ENCODE measurements at places on chromosomes 5 and 9.

DNA sequence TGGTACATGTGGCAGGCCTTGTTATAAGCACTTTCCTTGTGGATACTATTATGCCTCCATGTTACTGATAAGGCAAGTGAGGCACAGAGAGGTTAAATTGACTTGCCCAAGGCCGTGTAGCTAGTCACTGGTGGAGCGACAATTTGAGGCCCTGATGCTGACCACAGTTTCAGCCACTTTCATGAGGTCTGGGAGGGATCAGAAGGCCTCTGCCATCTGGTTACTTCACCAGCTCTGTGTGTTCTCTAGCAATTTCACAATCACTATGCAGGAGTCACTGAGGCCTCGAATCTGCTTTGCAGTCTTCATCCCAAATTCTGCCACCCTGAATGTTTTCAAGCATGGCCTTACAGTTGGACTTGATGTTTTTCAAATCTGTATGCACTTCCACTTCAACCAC lies 9.1 kb downstream of the LRRC70 start:
- no peak for DNase-seq

GRCh38 chr5:130743092-130743491 lies 422.0 kb downstream of the HINT1 start:
- DNase-seq, result no peak

DNA sequence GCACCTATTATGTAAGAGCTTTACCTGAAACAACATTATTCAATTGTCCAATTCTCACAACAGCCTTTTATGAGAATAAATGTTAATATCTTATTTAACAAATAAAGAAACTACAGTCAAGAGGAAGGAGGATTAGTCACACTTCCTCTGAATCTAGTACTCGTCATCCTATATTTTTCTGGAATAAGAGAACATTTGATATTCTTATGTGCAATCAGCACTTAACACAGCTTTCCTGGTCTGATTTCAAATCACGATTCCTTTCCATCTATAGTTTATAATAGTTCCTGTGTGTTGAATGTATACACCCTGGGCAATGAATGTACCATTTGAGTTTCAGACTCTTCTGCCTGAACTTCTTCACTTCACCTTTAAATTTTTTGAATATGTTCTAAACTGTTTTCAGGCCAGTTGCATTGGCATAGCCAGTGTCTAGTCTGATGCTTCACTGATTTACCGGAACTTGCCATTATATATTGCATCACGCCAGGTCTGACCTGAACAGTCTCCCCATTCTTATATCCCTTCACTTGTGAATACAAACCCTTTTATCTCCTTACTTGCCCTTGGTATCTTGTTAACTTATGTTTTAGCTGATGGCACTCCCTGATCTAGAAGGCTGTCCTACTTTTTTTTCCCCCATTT lies 698.3 kb downstream of the MAT2B start:
- DNase-seq, result no peak

DNA sequence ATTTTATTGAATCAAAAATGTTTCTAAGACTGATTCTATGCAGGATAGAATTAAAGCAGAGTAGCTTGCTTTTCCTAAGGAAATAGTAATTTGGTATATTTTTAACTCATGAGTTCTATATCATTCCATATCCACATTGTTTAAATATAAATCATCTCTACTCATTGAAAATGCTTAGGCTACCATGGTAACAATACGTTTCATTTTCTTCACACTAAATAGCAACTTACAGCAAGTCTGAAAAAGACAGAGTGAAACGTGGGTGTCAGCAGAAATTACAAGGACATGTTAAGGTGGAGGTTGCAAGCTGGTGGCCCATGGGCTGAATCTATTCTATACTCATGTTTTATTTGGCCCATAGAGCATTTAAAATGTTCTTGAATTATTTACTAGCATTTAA lies 487.9 kb downstream of the ARHGEF28 start:
- DNase-seq, result no peak

DNA sequence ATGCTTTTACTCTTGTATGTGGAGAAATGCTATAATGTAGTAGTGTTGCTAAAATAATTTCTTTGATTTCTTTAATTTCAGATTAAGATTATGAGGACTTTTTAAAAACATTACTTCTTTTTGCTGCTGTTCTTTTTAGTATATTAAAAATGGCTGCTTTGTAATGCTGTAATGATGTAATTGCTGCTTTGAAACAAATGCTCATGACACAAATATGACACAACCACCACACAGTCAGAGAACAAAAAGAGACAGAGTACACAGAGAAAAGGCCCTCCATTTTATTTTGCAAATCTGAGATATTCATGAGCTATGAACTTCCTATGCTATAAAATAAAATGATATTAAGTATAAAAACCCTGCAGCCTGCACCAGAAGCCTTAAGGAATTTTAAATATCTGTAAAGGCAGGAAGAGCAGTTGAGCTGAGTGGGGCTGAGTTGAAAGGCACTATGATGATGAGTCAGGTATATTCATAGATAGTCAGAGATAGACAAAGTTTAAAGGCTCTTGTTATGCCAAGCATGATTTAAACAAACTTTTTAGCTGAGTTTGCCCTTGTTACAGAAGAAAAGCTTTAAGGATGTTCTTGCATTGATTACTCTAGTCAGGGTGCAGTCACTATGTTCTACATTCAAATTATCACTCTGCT lies 5.1 kb upstream of the POU5F2 start:
- no peak for DNase-seq

DNA sequence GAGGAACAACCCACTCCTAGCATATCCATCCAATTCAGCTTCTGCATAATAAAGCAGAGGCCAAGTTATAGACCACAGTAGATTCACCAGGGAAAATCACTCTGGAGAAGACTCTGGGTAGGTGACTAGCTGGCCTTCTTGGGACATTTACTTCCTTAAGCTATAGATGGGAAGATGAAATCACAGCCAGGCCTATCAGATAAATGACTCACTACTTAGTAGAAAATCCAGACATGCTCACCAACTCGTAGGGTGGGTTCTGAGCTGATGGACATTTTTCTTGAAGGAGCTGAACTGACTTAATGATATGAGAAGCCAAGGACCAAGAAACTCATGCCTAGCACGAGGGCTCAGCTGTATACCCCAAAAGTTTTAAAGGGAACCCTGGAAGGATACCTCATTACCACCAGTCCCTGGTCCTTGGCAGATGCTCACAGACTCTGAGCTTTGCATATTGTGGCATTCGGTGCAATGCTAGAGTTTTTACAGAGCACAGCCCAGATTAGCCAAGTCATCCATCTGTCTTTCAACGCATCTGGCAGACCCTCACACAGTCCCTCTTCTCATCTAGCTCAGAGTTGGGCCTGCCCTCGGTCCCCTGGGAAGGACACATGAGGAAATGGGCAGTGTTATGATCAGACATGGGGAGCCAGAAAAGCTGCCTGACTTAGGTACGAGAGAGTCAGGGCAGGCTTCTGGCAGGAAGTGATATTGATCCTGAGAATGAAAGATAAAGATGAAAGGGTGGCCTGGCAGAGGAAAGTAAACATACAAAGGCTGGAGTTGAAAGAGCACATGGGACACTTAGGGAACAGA lies 15.0 kb downstream of the ACSL6 start:
- no peak for DNase-seq

DNA sequence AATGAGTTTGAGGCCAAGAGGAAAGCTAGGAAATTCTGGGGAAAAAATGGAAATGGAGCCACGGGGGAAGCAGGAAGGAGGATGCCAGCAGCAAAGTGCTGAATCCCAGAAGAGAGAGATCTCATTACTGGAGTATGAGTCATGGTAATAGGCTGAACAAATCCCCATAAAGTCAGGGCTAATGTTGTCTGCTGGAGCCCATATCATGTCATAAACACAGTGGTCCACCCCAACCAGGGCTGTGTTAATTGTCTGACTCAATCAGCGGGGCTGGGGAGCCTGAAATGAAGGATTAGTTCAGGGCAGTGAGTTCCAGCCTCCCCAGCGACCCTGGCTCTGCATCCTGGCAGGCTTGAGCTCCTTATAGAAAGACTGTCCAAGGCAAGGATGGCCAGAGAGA lies 68.8 kb downstream of the TLR4 start:
- DNase-seq, result no peak

DNA sequence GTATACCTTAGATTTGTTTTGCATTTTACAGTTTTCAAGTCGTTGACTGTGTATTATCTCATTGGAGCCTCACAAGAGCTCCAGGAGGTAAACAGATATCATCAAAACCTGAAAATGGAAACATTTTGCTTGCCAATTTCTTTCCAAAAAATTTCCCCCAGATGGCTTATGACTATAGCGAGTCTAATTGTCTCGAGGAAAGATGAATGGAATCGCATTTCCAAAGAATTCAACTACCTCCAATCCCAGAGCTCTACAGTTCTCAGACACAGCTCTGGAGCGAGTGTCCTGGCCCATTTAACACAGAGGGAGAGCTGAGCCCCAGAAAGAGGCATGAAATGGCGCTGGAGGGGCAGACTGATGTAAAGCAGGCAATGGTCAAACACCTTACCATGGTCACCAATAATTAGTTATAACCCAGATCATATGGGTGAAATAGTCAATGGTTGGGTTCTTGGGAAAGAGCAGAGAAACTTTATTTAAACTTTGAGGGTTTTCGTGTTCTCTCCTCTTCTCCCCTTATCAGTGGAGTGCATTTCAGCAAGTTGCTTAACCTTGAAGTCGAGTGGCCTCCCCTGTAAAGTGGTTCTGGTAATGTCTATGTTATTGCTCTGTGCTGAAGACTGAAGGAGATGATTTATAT lies 168.2 kb downstream of the ZDHHC21 start:
- DNase-seq, result no peak

DNA sequence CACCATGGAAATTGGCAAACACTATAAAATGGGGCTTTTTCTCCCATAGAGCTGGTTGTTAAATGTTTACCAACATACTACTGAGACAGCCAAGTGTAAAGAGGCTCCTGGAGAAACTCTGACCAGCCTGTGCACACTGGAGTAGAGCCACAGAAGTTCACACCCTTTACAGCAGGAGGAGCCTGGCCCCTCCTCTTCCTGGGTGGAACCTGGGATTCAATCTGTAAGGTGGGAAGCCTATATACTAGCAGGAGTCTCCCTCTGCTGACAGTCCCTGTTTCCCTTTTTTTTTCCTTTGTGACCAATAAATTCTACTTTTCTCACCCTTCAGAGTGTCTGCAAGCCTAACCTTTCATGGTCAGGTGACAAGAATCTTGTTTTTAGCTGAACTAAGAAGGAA lies 10.4 kb upstream of the SLC30A5 start:
- DNase-seq, result no peak

DNA sequence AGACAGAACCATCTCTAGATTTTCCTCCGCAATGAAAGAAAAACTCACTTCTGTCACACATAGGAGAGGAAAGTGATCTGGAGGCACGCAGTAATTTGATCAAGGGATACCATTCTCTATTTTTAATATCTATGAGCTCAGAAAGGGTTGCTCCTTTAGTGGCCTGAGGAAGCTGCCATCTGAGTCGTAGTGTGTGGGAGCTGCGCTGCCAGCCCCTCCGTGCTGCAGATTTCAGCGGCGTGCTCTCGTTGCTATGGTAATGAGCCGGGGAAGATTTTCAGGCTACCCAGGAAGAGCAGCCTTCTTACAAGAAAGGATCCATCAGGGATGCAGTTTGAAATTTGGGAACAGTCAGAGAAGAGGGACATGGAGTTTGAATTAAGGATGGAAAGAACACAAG lies 17.1 kb upstream of the GOLM1 start:
- no peak for DNase-seq

GRCh38 chr9:96217754-96218693 lies 84.0 kb downstream of the HSD17B3 start:
- peak; percentile 80 for DNase-seq

GRCh38 chr5:126694403-126694802 lies 82.5 kb upstream of the LMNB1 start:
- no peak for DNase-seq

DNA sequence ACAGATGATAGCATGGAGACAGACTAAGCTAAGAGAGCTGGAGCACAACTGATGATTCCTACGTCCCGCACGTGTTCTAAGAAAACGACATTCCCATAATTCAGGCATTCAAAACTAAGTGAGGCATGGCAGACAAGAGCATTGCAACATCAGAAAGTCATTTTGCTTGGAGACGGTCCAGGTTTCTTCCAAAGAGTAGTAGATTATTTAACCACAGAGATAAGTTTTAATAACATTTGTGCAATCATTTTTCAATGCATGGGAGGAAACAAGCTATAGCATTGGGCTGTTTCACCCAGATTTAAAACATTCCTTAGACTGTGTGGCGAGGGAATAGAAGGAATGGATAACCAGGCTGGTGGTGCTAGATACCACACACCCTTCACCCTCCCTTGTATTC lies 117.2 kb downstream of the APBA1 start:
- DNase-seq, result no peak

- DNase-seq, result no peak
Observed at GRCh38 chr9:27441741-27442070, 82.4 kb upstream of the IFNK start.

- no peak for DNase-seq
Observed at GRCh38 chr9:26375448-26375847, 517.2 kb downstream of the CAAP1 start.

DNA sequence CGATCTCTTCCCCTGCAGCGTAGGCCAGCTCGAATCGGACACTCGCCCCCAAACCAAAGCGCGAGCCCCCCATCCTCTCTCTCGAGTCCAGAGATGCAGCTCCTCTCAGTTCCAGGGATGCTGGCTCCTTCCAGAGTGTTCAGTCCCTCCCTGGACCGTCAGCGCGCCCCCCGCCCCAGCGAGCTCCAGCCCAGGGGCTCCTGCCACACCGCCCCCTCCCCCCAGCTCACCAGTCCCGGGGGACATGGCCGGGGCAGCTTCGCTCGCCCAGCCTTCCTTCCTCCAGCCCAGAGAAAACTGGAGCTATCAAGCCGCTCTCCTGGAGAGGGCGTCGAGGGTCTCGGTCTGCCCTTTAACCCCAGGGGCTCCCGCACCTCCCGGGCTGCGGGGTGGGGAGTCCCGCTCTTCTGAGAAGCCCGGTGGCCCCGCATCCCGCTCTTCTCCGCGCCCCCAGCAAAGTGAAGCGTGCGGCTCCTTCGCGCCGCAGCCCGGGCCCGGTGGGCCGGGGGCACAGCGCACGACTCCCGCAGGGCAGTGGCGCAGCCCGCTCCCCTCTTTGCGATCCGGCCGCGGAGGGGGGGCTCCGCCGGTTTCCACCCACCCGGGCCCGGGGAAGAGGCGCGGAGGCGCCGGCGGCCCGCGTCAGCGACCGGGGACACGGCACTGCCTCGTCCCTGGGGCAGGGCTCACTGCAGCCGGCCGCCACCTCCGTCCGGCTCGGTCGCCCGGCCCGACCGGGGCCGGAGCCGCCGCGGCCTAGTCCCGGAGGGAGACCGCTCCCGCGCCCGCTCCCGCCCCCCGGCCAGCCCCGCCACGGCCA lies 587 bp downstream of the MIER3 start:
- no peak for DNase-seq

- no peak for DNase-seq
Observed at GRCh38 chr5:41346609-41347008, 133.3 kb upstream of the C6 start.

- no peak for DNase-seq
Observed at GRCh38 chr9:112761912-112762655, 11.5 kb downstream of the SNX30 start.
